ENCODE measurements at places on chromosomes 16 and 17.

- peak; percentile 13 for DNase-seq
Measured at GRCh38 chr17:82031885-82032627, 578 bp downstream of the RAC3 start.

- no peak for DNase-seq
Measured at GRCh38 chr17:55430541-55431288, 9.1 kb upstream of the MMD start.

- no peak for DNase-seq
Measured at GRCh38 chr16:54355251-54355650, 68.7 kb upstream of the IRX3 start.

- no peak for DNase-seq
Measured at GRCh38 chr17:42704490-42704836, 22.1 kb downstream of the CNTNAP1 start.

DNA sequence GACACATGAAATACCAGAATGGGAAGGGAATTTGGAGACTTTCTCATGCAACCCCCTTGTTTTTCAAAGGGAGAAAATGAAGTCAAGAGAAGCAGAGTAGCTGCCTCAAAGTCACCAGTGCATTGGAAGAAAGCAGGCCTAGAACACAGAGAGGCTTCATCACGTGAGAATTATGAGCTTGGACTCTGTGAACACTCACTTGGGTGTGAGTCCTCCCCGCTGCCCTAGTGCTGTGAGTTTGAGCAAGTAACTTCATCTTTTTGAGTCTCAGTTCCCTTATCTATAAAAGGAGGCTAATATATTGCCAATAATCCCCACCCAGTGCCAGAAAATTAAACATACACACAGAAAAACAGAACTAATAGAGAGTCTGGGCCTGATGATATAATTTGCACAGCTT, 315.8 kb downstream of the XYLT1 start:
- no peak for DNase-seq

- DNase-seq = no peak
Measured at GRCh38 chr17:50865060-50865867, 890 bp downstream of the TOB1 start.

All from DMS153 (cell line).